ENCODE measurements at places on chromosomes 12 and 14. TPM values are rescaled to one million over a fixed set of nuclear protein-coding genes. Genes with fewer than 3 reads are reported as not detected.

Gene C12orf60
- 1.1 TPM for total RNA-seq

Gene CPM
- total RNA-seq = 35.0 TPM

Gene CMKLR1
- total RNA-seq = 16.1 TPM

DNA sequence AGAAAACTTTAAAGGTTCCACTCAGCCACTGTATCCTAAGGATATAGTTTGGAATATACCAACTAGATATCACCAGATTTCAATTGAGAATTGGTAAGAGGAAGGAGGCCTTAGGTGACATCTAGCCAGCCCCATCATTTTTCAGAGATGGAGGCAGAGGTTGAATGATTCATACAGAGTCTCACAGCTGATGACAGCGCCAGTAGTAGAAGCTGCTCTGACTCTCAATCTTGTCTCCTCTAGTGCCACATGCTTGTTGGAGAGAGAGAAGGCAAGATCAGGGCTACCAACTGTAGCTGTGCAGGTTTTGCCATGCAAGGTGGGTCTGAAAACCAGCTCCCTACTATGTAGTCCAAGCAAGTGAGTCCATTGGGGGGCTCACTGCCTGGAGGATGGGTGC is 6.1 kb downstream of the FRMD6 start:
- no peak for DNase-seq

DNA sequence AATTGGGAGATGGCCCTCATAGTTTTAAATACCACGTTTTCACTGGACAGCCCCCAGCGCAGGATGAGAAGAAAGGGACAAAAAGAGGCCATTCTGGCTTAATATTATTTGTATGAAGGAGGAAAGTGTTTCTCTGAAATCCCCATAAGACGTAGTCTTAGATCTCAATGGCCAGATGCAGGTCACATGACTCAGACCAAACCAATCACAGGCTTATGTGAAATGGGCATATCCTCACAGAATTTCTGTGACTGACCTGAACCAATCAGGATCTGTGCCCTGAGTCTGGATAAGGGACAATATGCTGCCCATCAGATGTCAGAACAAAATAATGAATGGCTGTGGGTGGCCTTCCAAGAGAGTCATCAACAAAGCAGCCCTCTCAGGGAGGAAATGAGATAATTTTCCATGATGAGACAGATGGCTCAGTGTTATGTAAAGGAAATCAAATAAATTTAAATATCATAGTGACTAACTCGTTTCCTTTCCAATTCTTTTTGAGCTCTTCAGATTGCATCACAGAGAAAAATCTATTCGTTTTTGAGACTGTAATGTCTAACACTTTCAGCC is 1009.5 kb upstream of the TMEM132C start:
- no peak for DNase-seq

DNA sequence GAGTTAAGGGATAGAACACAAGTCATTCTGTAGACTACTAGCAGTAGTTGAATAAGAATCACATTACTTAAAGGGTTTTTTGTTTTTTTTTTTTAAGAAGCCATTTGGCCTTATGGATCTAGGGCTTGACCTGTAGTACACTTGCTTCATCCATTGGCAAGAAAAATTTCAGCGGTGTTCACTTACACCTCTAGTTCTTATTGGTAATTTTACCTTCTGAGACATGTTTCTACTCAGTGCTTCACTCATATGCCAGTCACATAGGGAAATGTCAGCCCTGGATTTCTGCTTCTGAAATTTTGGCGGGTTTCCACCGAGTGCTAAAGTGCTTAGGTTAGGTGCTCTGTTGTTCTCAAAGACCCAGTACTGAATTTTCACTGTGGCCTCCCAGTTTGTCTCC is 72.9 kb downstream of the FRMD6 start:
- DNase-seq = no peak

- no peak for DNase-seq
These were observed 5.2 kb downstream of the PPM1A start for GRCh38 chr14:60254176-60254575.
